ENCODE measurements at places on chromosomes 1 and 21.

DNA sequence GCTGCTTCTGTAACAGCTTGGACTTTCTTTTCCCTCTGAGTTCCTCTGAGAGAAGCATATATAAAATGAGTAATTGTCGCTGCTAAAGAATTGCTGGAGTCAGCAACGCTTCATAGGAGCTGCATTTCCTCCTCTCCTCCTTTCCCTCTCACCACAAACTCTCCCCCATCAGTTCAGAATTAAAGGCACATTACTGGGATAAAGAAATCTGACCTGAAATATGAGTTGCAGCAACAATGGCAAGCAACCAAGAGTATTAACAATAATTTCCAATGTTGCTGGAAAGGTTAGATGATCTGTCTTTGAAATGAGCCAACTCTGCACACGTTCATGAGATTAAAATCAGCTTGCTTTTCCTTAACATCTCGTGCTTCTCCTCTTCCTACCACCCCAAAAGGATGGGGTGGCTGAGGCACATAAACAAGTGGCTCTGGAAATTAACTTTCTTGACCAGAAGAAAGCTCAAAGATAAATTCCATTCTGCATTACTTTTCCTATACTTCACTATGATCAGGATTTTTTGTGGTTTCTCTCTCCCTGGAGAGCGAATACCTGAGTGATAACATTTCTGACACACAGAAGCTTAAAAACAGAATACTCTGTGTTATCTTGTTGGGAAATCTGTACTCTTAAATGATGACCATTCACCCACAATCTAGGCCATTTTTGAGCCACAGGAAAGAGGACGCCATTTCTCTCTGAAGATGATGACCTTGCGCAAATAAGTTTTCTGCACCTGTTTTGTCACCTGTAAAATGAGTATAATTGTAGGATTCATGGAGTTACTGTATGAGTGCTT lies 90.2 kb downstream of the TGFBR3 start:
- DNase-seq = no peak

GRCh38 chr1:213269829-213270228 lies 218.8 kb downstream of the RPS6KC1 start:
- DNase-seq = no peak

DNA sequence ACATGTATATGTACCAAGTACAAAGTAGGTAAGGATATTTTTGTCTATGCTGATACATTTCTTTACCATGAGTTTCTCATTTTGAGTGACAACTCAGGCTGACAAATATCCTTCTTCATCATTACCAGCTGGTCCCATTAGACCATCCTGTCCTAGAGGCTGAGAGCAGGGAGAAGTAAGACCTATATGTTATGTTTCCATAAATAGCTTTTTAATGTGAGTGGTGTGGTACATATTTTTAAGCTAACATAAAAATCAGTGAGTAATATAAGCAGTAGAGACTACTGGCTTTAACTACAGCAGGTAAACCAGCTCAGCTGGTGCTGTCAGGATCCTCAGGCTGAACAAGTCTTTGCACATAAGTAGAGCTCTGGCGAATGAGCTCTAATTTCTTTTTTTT lies 62.4 kb downstream of the CLEC20A start:
- no peak for DNase-seq

- no peak for DNase-seq
Measured at GRCh38 chr1:213070406-213070805, 19.4 kb downstream of the RPS6KC1 start.

- no peak for DNase-seq
Measured at GRCh38 chr1:117942293-117942692, 12.8 kb downstream of the WDR3 start.

- DNase-seq = no peak
Measured at GRCh38 chr1:161182214-161182613, 4.9 kb upstream of the B4GALT3 start.

GRCh38 chr1:201258763-201259230 lies 24.5 kb upstream of the PKP1 start:
- DNase-seq = no peak

Measured in nucleus accumbens (tissue), 56 donors.